ENCODE measurements at places on chromosomes 6 and 20. TPM values are rescaled to one million over a fixed set of nuclear protein-coding genes. Genes with fewer than 3 reads are reported as not detected.
A peak's percentile ranks its signal among the peaks of the same experiment; 100 is the strongest.

Gene PHACTR3
- total RNA-seq, result 5.5 TPM

Gene PNLDC1
- not detected for total RNA-seq

Gene TRIM10
- 0.14 TPM for total RNA-seq

Gene TULP4
- 87.4 TPM for total RNA-seq

Gene BACH2
- 6.8 TPM for total RNA-seq

Gene GHRH
- total RNA-seq, result not detected

Gene CNR1
- total RNA-seq, result 16.6 TPM

DNA sequence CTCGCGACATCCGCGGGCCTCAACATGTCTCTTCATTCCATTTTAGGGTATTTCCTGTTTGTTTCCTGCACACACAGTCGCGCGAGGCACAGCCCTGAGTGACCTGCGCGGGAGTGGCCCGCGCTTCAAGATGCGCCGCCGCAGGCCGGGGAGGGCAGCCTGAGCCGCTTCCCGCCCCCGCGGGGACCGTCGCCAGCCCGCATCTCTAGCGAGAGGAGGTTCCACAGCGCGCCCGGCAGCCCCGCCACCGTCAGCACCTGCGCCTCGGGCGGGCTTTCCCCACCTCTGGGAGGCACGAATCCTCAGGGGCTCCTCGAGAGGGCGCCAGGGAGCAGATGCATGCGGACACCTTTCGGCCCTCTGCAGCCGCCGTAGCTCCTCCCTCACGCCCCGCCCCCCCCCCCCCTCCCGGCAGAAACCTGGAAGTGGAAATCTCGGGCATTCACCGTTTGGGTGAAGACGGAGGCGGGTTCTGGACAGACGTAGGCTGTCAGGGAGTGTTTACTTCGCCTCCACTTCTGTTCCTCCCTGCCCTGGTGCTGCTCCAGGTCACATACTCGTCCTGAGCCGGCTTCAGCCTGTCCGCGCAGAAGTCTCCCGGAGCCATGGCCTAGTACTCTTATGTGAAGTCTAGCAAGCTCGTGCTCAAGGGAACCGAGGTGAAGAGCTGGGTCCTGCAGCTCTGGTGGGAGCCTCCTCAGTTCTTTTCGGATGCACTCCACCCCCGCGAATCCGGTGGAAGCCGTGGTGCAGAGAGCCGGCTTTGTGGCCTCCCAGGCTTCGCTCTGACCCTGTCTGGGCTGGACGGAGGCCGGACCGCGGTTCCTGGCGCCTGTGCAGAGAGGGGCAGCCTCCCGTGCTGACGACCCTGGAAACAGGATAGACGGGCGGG lies 880.5 kb upstream of the DEFB115 start:
- H3K36me3 ChIP-seq, result no peaks in the 10 kb centered on the region
- H3K27ac ChIP-seq, result peak overlapping the region; percentile 79
- DNase-seq, result peak; percentile 81
- H3K4me1 ChIP-seq, result no peaks in the 10 kb centered on the region
- H3K4me3 ChIP-seq, result peak overlapping the region; percentile 68

- no peak overlapping the region for H3K27ac ChIP-seq
- no peak for DNase-seq
- H3K36me3 ChIP-seq, result no peaks in the 10 kb centered on the region
- H3K27me3 ChIP-seq, result no peaks in the 10 kb centered on the region
- H3K4me3 ChIP-seq, result no peak overlapping the region
Measured at GRCh38 chr6:153623496-153623895, 415.5 kb upstream of the OPRM1 start.

- H3K27me3 ChIP-seq, result no peaks in the 10 kb centered on the region
- H3K27ac ChIP-seq, result no peak overlapping the region
- no peaks in the 10 kb centered on the region for H3K4me1 ChIP-seq
Measured at GRCh38 chr6:86477500-86478148, 459.7 kb upstream of the HTR1E start.

- H3K4me1 ChIP-seq, result no peaks in the 10 kb centered on the region
- peak; percentile 40 for DNase-seq
- no peaks in the 10 kb centered on the region for H3K27me3 ChIP-seq
- peaks cover 61% of the 10 kb centered on the region for H3K36me3 ChIP-seq
- H3K27ac ChIP-seq, result no peak overlapping the region
Measured at GRCh38 chr20:35510951-35511735, 18.3 kb downstream of the C20orf173 start.

- DNase-seq, result no peak
- no peak overlapping the region for H3K4me3 ChIP-seq
- H3K27me3 ChIP-seq, result no peaks in the 10 kb centered on the region
- H3K27ac ChIP-seq, result no peak overlapping the region
Measured at GRCh38 chr6:79708095-79708791, 77.1 kb downstream of the SH3BGRL2 start.

- H3K27me3 ChIP-seq, result no peaks in the 10 kb centered on the region
- H3K4me1 ChIP-seq, result peaks cover 25% of the 10 kb centered on the region
- no peak for DNase-seq
- H3K4me3 ChIP-seq, result no peak overlapping the region
Measured at GRCh38 chr20:36538026-36538722, 3.1 kb upstream of the MYL9 start.

DNA sequence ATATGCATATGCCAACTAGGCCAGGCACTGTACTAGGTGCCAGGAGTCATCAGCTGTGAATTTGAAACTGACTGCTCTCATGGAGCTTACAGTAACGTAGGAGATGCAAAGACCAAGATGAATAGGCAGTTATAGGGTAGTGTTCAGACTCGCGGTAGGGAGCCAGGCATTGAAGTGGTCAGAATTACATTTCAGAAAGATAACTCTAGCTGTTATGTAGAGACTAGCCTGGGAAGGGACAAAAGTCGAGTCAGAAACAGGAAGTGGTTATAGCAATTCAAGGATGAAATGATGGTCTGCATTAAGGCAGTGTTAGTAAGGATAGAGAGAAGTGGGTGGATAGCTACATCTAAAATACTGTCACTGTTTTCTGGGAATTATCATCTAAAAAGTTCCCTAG lies 56.6 kb downstream of the PCMT1 start:
- no peak overlapping the region for H3K27ac ChIP-seq
- no peak for DNase-seq
- H3K27me3 ChIP-seq, result no peaks in the 10 kb centered on the region
- H3K4me3 ChIP-seq, result no peak overlapping the region
- H3K36me3 ChIP-seq, result peaks cover 31% of the 10 kb centered on the region
- H3K4me1 ChIP-seq, result no peaks in the 10 kb centered on the region

- DNase-seq, result peak; percentile 77
- no peaks in the 10 kb centered on the region for H3K36me3 ChIP-seq
- H3K27ac ChIP-seq, result no peak overlapping the region
- no peaks in the 10 kb centered on the region for H3K27me3 ChIP-seq
Measured at GRCh38 chr20:9508696-9509178, 5.7 kb upstream of the LAMP5 start.

DNA sequence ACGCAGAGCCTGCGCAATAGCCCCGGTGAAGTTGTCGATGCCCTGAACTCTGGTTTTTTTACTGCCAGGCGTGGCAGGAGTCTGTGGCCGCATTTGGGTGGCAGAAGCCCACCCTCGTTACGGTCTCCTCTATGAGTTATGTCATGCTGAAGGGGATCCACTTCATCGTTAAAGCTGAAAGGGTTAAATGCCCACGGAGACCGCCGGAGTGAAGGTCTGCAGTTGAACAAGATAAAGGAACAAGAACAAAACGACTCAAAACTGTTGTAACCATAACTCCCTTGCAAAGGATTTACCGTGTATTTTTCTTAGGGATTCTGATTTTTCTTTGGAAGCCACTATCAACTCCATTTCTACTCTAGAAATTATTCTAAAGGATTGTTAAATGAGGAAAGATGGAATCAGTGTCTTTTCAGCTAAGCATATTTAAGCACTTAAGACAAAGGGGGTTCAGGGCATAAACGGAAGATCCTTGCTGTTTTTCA lies 501 bp upstream of the ELOVL5 start:
- no peaks in the 10 kb centered on the region for H3K27me3 ChIP-seq
- H3K36me3 ChIP-seq, result no peaks in the 10 kb centered on the region
- peak overlapping the region; percentile 99 for H3K27ac ChIP-seq
- peaks cover 7% of the 10 kb centered on the region for H3K4me1 ChIP-seq

- H3K4me1 ChIP-seq, result no peaks in the 10 kb centered on the region
- no peak for DNase-seq
- no peak overlapping the region for H3K4me3 ChIP-seq
- H3K36me3 ChIP-seq, result no peaks in the 10 kb centered on the region
- no peak overlapping the region for H3K27ac ChIP-seq
Measured at GRCh38 chr20:48080583-48080982, 295.3 kb upstream of the SULF2 start.

- H3K36me3 ChIP-seq, result peaks cover 3% of the 10 kb centered on the region
- H3K27ac ChIP-seq, result peak overlapping the region; percentile 100
- no peak overlapping the region for H3K4me3 ChIP-seq
- H3K27me3 ChIP-seq, result no peaks in the 10 kb centered on the region
Measured at GRCh38 chr6:71412559-71413140, 124.0 kb downstream of the OGFRL1 start.

- no peaks in the 10 kb centered on the region for H3K27me3 ChIP-seq
- no peaks in the 10 kb centered on the region for H3K4me1 ChIP-seq
- peaks cover 14% of the 10 kb centered on the region for H3K36me3 ChIP-seq
- H3K27ac ChIP-seq, result no peak overlapping the region
- H3K4me3 ChIP-seq, result no peak overlapping the region
- no peak for DNase-seq
Measured at GRCh38 chr6:105275542-105275941, 95.7 kb upstream of the POPDC3 start.

DNA sequence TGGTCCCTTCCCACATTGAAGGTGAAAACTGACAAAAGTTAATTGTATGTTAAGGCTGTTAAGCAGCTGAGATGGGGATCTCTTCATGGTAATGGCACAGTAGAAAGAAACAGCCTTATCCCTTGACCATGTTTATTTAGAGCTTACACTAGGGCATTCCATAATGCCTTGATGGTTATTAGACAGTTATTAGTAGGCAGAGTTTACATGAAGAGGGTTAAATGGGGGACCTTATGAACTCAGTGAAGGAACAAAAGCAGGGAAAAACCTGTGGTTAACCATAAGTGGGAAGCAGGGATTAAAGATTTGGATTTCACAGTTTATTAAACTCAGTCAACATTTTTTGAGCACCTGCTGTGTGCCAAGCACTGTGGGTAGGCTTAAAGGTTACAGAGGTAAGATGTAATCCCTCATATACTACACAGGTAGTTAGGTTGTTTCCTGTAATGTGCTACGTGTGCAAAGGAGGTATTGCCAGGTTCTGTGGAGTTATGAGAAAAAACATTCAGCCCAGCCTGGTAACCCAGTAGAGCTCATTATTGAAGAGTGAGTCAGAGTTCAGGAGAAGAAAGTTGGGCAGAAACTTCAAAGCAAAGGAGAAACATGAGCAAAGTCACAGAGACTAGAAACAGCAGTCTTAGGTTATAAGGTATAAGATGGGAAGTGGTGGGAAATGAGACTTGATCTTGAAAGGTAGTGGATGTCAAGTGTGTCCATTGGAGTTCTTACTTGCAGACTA lies 32.3 kb upstream of the GNRH2 start:
- no peaks in the 10 kb centered on the region for H3K27me3 ChIP-seq
- H3K27ac ChIP-seq, result no peak overlapping the region
- peaks cover 69% of the 10 kb centered on the region for H3K36me3 ChIP-seq
- no peaks in the 10 kb centered on the region for H3K4me1 ChIP-seq
- no peak for DNase-seq

DNA sequence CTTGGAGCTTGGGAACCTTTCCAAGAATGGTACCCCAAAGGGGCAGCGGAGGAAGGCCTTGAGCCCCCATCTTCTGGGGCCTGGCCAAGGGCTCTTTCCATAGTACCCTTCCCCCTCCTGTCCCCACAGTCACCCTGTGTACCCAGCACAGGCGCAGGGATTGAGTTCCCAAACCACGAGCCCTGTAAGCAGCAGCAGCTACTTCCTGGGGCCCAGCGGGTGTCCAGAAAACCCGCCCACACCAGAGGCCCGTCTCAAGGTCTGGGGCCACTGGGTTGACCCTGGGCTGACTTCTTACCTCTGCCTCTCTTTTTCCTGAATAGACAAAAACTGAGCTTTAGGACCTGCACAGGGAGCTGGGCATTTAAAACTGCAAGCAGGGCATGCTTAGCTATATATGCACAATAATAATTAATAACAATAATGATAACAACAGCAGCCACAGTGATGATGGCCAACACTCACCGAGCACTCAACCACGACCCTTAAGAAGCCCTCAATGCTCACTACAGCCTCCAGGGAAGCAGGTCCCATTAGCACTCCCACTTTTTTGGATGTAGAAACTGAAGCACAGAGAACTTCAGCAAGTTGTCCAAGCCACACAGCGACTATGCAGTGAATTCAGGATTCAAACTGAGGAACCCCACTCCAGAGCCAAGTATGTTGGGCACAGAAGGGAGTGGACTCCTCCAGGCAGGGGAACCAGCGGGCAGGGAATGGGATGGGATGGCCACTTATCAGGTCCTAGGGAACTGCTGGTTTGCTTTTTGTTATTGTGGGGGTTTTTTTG lies 14.5 kb downstream of the NOL4L start:
- no peak for DNase-seq
- peaks cover 2% of the 10 kb centered on the region for H3K4me1 ChIP-seq
- no peaks in the 10 kb centered on the region for H3K36me3 ChIP-seq
- H3K27me3 ChIP-seq, result no peaks in the 10 kb centered on the region

DNA sequence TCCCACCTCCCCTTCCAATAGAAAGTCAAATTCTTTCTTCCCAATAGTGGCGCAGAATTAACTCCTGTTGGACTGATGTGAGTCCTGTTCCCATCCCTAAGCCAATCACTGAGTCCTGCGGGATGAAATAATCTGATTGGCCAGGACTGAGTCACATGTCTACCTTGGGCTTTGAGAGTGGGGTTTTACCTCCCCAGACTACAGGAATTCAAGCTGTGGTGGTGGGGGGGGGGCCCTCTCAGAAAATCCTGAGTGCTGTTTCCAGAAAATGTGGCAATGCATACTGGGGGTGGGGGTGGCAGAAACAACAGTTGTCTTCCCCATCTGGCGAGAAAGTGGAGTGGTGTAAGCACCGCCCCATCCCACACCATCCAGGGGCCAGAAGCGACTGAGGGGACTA lies 65.7 kb downstream of the CTCFL start:
- no peak for DNase-seq
- H3K36me3 ChIP-seq, result no peaks in the 10 kb centered on the region
- H3K27ac ChIP-seq, result no peak overlapping the region
- peaks cover 12% of the 10 kb centered on the region for H3K4me1 ChIP-seq
- H3K27me3 ChIP-seq, result no peaks in the 10 kb centered on the region
- H3K4me3 ChIP-seq, result no peak overlapping the region
